Naive thymus-derived CD4-positive, alpha-beta T cell (primary cell): ENCODE measurements at places on chromosomes 13 and 19. TPM values are rescaled to one million over a fixed set of nuclear protein-coding genes. Genes with fewer than 3 reads are reported as not detected.

GRCh38 chr13:63851526-63851925 is 2435.9 kb upstream of the PCDH20 start:
- H3K4me1 ChIP-seq, result no peaks in the 10 kb centered on the region
- no peaks in the 10 kb centered on the region for H3K27me3 ChIP-seq
- no peak overlapping the region for H3K27ac ChIP-seq
- H3K4me3 ChIP-seq, result no peak overlapping the region

DNA sequence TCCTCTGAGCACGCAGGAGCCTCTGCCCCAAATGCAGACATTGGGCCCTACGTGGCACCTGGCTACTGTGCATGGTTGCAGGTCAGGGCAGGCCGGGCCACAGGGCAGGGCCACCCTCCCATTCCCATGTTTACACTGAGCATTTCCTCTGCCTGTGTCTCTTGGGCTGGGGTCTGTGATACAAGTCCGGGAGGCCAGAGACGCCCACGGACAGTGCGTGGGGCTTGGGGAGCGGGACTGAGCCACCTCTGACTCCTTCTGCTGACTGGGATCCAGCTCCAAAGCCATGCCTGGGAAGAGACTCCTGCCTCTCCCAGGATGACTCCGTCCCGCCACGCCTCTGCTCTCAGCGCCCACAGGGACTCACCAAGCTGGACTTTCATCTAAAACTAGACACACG is 18.8 kb downstream of the GAS6 start:
- peaks cover 33% of the 10 kb centered on the region for H3K4me1 ChIP-seq
- no peak overlapping the region for H3K4me3 ChIP-seq
- H3K27ac ChIP-seq, result no peak overlapping the region

DNA sequence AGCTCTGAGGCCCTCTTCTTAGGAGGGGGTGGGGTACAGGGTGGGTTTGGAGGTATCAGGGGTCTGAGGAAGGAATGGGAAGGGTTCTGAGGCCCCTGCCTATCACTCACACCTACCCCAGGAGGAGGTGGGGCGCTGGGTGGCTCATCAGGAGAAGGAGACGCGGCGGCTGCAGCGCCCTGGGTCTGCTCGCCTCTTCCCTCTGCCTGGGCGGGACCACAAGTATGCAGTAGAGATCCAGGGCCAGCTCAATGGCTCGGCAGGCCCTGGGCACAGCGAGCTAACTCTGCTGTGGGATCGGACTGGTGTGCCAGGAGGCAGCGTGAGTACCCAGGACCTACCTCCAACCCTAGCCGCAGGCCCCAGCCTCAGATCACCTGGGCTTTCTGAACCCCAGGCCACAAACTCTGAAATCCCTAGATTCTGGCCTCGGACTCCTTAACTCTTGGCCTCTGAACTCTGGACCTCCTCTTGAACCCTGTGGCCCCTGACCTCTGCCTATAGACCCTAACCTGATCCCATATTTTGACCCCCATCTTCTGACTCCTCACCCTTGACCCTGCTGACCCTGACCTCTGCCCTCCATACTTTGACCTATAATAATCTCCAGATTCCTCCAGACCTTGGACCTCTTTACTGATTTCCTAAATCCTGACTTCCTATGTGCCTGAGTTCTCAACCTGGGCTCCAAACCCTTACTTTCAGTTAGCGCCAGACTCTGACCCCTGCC is 24.1 kb downstream of the MEGF8 start:
- no peaks in the 10 kb centered on the region for H3K4me1 ChIP-seq
- no peak overlapping the region for H3K27ac ChIP-seq
- no peak overlapping the region for H3K4me3 ChIP-seq
- no peak for DNase-seq
- H3K27me3 ChIP-seq, result no peaks in the 10 kb centered on the region
- H3K36me3 ChIP-seq, result no peaks in the 10 kb centered on the region

Gene HSD17B14
- polyA plus RNA-seq, result 1.7 TPM

GRCh38 chr13:29222458-29222857 is 373.0 kb downstream of the SLC7A1 start:
- H3K4me3 ChIP-seq, result no peak overlapping the region
- no peak overlapping the region for H3K27ac ChIP-seq
- H3K4me1 ChIP-seq, result no peaks in the 10 kb centered on the region
- DNase-seq, result no peak

Gene IRGC
- polyA plus RNA-seq, result not detected

DNA sequence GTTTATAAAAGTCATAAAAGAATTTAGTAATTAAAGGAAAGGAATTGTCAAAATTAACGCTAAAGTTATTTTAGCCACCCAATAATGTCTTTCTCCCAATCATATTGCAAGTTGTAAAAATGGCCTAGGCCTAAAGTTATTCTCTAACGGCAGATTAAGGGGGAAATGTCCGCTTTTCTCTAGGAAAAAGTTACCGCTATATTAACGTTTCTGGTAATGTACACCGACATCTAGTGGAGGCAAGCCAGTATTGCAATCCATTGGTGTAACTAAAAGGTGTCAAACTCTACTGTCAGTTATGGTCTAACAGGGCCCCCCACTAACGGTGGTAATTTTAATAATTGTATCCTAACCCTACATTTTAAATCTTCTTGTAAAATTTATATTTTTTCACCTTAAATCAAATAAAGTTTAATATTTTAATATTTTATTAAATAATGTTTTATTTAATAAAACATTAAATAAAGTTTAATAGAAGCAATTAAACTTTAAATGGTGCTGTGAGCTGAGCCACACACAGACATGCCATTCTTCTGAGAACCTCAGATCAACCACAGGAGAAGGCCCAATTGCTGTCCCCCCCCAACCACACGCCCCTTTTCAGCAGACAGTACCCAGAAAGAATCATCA is 35.9 kb upstream of the ZSCAN5A start:
- H3K36me3 ChIP-seq, result no peaks in the 10 kb centered on the region
- H3K27me3 ChIP-seq, result no peaks in the 10 kb centered on the region

Gene ZNF729
- polyA plus RNA-seq, result not detected

GRCh38 chr19:43812688-43813087 is 10.4 kb upstream of the LYPD5 start:
- DNase-seq, result no peak
- H3K27ac ChIP-seq, result no peak overlapping the region
- no peaks in the 10 kb centered on the region for H3K27me3 ChIP-seq
- H3K4me3 ChIP-seq, result no peak overlapping the region

GRCh38 chr13:50126993-50127725 is 111.9 kb downstream of the KCNRG start:
- H3K4me3 ChIP-seq, result peak overlapping the region; percentile 81
- H3K4me1 ChIP-seq, result peaks cover 48% of the 10 kb centered on the region
- H3K27ac ChIP-seq, result peak overlapping the region; percentile 95
- peaks cover 19% of the 10 kb centered on the region for H3K27me3 ChIP-seq

Gene ZNF492
- polyA plus RNA-seq, result 0.32 TPM

Gene CBARP
- not detected for polyA plus RNA-seq

Gene MAP3K10
- polyA plus RNA-seq, result 0.09 TPM

DNA sequence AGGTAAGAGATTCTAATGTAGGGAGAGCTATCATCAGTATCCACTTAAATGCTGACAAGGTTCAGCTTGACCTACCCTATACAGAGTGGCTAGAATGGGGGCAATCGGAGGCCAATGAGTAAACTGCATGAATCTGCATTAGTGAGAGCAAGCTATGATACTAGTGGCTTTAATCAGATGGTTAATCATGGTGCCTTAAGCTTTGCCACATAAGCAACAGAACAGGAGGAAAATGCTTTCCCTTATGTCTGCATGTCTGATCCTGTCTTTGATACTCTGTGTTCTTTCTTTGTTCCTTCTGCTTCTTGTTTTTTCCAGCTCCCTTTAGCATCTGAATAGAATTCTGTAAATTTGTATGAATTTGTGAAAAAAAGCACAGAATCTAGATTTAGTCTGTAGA is 91.1 kb downstream of the WDFY2 start:
- H3K27me3 ChIP-seq, result no peaks in the 10 kb centered on the region
- H3K4me1 ChIP-seq, result no peaks in the 10 kb centered on the region
- no peak for DNase-seq

- no peaks in the 10 kb centered on the region for H3K36me3 ChIP-seq
- no peak overlapping the region for H3K27ac ChIP-seq
- no peaks in the 10 kb centered on the region for H3K4me1 ChIP-seq
Measured at GRCh38 chr13:79908381-79908780, 427.4 kb downstream of the NDFIP2 start.

Gene PLEKHF1
- 11.5 TPM for polyA plus RNA-seq

GRCh38 chr13:90055121-90055520 is 1292.4 kb upstream of the MIR17HG start:
- no peaks in the 10 kb centered on the region for H3K36me3 ChIP-seq
- no peaks in the 10 kb centered on the region for H3K4me1 ChIP-seq
- DNase-seq, result no peak
- H3K27ac ChIP-seq, result no peak overlapping the region

GRCh38 chr19:34241513-34242337 is 12.6 kb upstream of the GARRE1 start:
- no peak overlapping the region for H3K27ac ChIP-seq
- no peaks in the 10 kb centered on the region for H3K27me3 ChIP-seq
- H3K36me3 ChIP-seq, result no peaks in the 10 kb centered on the region
- H3K4me1 ChIP-seq, result no peaks in the 10 kb centered on the region

DNA sequence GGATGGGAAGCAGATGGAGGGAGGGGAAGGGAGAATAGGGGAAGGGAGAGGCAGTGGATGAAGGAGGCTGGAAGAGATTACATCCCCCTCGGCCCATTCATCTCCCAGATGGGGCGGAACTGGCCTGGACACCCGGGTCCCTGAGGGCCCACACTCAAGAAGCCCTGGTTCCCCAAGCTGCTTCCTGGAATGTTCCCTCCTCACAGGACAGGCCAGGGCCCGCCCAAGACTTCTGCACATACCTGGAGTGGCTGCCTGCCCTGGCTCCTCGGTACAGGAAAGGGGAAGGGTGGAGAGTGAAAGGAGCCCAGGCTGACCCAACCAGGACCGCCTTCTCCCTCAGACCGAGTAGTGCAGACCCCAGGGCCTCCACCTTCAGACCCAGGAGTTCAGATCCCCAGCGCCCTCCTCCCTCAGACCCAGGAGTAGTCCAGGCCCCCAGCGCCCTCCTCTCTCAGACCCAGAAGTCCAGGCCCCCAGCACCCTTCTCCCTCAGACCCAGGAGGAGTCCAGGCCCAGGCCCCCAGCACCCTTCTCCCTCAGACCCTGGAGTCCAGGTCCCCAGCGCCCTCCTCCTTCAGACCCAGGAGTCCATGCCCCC is 489 bp downstream of the NTF4 start:
- H3K27me3 ChIP-seq, result no peaks in the 10 kb centered on the region
- DNase-seq, result no peak
- no peak overlapping the region for H3K4me3 ChIP-seq
- no peaks in the 10 kb centered on the region for H3K36me3 ChIP-seq

DNA sequence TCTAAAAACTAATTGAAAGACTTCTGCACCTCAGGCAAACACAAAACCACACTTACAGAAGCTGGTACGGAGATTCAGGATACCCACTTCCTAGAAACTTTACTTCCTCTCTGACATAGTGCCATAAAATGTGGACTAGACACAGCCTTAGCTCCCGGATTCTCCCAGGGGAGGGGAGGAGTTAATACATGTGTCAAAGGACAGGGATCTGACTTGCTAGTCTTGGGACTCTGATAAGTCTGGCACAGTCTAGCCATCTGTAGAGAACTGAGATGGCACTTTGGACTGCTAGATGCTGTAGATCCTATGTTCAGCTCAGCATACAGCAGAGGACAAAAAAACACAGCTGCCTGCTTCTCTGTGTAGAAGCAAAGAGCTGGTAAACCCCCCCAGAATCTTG is 769.8 kb upstream of the MIR17HG start:
- H3K36me3 ChIP-seq, result no peaks in the 10 kb centered on the region
- no peak for DNase-seq
- H3K27ac ChIP-seq, result no peak overlapping the region

DNA sequence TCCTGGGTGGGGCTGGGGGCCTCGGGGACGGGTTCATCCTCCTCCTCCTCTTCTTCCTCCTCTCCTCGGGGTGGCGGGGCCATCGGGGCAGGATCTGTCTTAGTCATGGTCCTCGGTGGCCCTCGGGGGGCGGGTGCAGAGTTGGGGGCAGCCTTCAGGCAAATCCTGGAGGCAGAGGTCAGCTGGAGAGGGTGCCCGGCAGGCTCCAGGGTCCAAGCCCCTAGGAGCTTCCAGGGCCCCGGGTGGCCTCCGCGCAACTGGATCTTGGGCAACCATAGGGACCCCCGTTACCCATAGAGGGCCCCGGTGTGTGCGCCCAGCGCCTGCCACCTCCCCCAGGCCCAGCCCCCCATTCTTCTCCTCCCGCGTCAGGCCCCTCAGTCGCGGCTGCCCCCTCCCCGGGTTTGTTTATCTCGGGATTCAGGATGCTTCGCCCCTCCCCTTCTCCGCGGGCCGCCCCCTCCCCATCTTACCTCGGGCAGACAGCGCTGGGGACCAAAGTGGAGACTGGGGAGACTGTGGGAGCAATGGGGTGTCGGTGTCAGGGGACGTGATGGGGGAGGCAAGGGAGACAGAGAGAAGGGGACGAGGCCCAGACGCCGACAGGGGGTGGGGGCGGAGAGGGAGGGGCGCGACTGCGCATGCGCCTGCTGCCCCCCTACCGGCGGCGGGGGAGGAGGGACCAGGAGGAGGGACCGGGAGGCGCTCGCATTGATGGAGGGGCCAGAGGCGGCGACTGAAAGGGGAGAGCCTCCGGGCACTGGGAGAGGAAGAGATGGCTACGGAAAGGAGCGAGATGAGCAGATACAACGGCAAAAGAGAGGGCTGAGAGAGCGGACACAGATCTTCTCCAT is at the start of gene CLIP3:
Gene CLIP3 (minus strand): TSS at position 623 of the 854 bp plus-strand sequence. CDS start 516 bp downstream, at position 107.
- H3K27ac ChIP-seq, result no peak within 1 kb of the TSS
- H3K27me3 ChIP-seq, result no peaks in the 10 kb centered on the region
- H3K36me3 ChIP-seq, result peaks cover 4% of the 10 kb centered on the region

- no peaks in the 10 kb centered on the region for H3K27me3 ChIP-seq
- H3K4me1 ChIP-seq, result no peaks in the 10 kb centered on the region
- no peak overlapping the region for H3K27ac ChIP-seq
Measured at GRCh38 chr13:80203496-80203895, 137.4 kb downstream of the SPRY2 start.

- H3K36me3 ChIP-seq, result no peaks in the 10 kb centered on the region
- no peak overlapping the region for H3K4me3 ChIP-seq
- H3K27me3 ChIP-seq, result no peaks in the 10 kb centered on the region
- H3K27ac ChIP-seq, result no peak overlapping the region
- H3K4me1 ChIP-seq, result no peaks in the 10 kb centered on the region
Measured at GRCh38 chr13:74904556-74904955, 577.4 kb downstream of the TBC1D4 start.

- H3K27me3 ChIP-seq, result no peaks in the 10 kb centered on the region
- H3K27ac ChIP-seq, result no peak overlapping the region
- no peak for DNase-seq
- H3K36me3 ChIP-seq, result peaks cover 6% of the 10 kb centered on the region
- H3K4me1 ChIP-seq, result no peaks in the 10 kb centered on the region
- H3K4me3 ChIP-seq, result no peak overlapping the region
Measured at GRCh38 chr13:41306271-41307145, 4.6 kb upstream of the NAA16 start.

Gene PLK5
- polyA plus RNA-seq, result not detected

GRCh38 chr19:18232540-18233223 is 6.4 kb upstream of the PDE4C start:
- H3K4me1 ChIP-seq, result no peaks in the 10 kb centered on the region
- H3K27me3 ChIP-seq, result peaks cover 19% of the 10 kb centered on the region
- H3K27ac ChIP-seq, result no peak overlapping the region
- no peak overlapping the region for H3K4me3 ChIP-seq
- no peak for DNase-seq

Gene CGB7
- not detected for polyA plus RNA-seq

Gene SHISA7
- not detected for polyA plus RNA-seq

- DNase-seq, result peak; percentile 49
- H3K27me3 ChIP-seq, result no peaks in the 10 kb centered on the region
- H3K27ac ChIP-seq, result no peak overlapping the region
- H3K4me1 ChIP-seq, result peaks cover 40% of the 10 kb centered on the region
- H3K4me3 ChIP-seq, result no peak overlapping the region
Measured at GRCh38 chr19:46515879-46516350, 20.2 kb upstream of the PNMA8B start.

Gene NOVA2
- polyA plus RNA-seq, result not detected

GRCh38 chr13:44435142-44435918 is 61.7 kb downstream of the SERP2 start:
- H3K4me3 ChIP-seq, result peak overlapping the region; percentile 65
- peak; percentile 58 for DNase-seq
- H3K36me3 ChIP-seq, result no peaks in the 10 kb centered on the region
- no peaks in the 10 kb centered on the region for H3K27me3 ChIP-seq
- H3K4me1 ChIP-seq, result peaks cover 14% of the 10 kb centered on the region
